NCI-H345 (cell line): ENCODE measurements at places on chromosomes 6 and 20.

DNA sequence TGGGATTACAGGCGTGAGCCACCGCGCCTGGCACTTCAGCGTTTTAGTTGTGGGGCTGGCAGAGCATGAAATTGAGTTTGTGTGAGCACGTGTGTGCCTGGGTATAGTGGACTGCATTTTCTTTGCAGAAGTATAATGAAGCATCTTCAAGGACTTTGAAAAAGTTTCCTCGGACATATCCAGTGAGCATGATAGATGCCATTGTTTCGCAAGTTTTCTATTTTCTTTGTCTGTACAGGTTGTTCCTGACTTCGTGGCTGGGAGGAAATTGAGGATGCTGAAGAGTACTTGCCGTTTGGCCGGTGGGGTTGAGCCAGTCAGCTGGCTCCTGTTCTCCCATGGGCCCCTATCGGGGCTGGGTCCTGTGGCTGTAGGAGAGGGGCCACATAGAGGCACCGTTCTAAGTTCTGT is 55.9 kb downstream of the RREB1 start:
- no peak for DNase-seq

- DNase-seq, result no peak
These were observed 46.1 kb upstream of the PRDM1 start for GRCh38 chr6:106039897-106040592.

DNA sequence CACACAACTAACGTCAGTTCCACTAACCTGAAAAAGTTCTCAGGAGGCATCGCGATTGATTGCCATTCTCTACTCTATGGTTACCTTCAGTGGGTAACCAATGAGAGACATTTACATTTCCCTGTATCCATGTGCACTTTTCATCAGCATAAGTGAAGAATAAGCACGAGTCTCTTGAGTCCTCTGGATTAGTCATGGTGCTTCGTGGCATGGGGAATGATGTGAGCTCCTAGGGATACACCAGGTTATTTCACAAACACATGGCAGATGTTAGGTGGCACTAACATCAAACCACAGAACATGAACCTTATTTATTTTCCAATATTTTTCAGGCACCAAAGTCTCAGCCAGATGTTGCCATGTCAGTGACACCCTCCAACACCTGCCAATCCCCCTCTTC is 64.0 kb downstream of the FYN start:
- DNase-seq, result no peak

DNA sequence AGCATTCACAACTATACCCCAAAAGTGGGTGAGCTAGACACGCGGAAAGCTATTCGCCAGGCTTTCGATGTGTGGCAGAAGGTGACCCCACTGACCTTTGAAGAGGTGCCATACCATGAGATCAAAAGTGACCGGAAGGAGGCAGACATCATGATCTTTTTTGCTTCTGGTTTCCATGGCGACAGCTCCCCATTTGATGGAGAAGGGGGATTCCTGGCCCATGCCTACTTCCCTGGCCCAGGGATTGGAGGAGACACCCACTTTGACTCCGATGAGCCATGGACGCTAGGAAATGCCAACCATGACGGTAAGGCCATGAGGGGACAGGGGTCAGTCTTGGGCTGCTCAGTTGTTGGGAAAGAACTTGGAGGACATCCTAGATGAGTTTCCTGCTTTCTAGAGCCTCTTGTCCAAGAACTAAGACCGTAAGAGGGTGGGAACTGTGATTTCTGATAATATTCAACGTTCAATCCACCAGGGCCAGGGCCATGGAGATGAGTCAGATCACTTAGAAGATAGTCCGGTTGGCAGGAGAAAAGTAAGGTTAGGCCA is 23.4 kb downstream of the MMP24OS start:
- DNase-seq, result no peak

- DNase-seq, result no peak
These were observed 43.1 kb upstream of the BEND6 start for GRCh38 chr6:56911847-56912246.

DNA sequence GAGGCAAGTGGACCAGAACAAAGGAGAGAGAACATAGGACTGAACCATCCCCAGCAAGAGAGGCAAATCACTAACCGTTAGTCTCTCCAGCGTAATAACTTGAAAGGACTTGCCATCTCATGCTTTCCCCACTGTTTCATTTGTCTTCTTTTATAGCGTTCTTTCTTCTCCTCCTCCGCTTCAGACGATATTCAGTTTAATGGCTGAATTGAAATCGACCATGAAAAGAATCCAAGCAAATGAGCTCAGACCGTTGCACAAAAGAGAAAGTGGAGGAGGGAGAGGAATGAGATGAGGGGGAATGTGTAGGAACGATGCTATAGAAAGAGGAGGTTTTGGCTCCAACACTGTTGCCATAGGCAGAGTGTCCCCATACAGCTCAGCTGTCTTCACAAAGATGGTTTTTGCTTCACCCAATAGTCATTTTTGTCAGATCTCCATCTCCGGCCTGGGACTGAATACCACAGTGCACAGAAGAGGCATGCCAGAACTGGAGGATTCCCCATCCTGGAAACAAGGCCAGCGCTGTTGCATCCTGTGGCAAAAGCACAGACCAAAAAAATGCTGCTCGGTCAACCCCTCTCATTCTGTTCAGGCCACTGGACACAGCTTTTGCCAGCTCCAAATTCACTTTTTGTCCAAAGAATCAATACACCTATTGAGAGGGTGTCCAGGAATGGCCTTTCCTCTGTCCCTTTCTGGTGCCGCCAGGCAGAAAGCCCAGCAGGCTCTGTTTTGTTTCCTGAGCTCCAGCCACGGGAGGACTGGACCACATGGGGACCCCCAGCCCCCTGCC is 176.1 kb downstream of the ID4 start:
- no peak for DNase-seq

- peak; percentile 84 for DNase-seq
These were observed 43.4 kb upstream of the SIRPG start for GRCh38 chr20:1700990-1701389.

DNA sequence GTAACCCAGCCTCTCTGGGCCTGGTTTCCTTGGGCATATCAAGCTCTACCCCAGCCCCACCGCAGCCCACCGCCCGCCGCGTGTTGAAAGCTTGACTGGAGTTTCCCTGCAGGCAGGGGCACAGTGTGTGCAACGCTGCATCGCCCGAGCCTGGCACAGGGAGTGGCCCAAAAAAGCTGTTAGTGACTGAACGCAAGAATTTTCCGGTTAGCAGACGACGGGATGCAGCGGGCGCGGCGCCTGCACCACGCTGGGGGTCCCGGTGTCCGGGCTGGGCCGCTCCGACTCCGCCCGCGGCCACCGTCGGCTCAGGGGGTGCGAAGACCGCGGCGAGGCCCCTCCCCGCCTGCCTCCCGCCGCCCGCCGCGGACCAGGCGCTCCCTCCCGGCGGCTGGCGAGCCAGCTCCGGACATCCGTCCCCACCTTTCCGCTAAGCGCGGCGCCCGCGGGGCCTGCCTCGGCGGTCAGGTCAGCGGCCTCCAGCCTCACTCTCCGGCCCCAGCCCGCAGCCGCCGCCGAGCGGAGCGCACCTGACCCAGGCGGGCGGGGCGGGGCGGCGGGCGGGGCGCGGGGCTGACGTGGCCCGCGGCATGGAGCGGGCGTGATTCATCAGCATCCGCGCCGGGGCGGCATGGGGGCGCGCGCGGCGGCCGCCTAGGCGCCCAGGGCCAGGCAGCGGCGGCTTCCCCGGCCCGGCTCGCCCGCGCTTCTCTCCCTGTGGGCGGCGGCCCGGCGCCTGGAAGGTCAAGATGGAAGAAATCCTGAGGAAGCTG is at the start of gene ARFGEF3:
Gene ARFGEF3 (plus strand): TSS at position 602 of the 773 bp plus-strand sequence. CDS start 148 bp downstream, at position 750.
- DNase-seq, result peak; percentile 76

DNA sequence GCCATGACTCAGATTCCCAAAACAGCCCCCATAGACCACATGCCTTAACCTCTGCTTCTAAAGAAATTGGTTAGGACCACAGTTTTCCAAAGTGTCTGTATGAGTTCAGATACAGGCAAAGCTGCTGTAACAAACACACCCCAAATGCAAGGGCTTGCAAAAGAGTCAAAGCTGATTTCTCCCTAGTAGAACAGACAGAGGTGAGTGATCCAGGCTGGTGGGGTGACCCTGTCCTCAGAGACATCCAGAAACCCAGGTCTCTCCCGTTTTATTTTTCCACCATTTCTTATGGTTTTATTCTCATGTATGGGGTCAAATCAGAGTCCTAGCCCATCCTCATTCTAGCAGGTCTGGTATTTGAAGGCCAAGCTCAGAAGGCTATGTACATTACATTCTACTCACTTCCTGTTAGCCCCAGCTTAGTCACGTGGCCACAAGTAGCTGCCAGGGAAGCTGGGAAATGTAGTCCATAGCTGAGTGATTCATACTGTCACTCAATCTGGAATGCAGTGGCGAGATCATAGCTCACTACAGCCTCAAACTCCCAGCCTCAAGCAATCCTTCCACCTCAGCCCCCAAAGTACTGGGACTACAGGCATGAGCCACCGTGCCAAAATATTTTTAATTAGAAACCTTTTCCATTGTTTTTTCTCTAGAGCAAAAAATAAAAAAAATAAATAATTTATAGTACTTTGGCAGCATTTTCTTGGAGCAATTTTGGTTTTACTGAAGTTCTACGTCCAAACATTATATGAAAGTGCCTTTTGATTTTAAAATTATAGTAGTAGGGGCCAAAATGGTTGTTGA is 175.2 kb downstream of the ZMYND8 start:
- no peak for DNase-seq

DNA sequence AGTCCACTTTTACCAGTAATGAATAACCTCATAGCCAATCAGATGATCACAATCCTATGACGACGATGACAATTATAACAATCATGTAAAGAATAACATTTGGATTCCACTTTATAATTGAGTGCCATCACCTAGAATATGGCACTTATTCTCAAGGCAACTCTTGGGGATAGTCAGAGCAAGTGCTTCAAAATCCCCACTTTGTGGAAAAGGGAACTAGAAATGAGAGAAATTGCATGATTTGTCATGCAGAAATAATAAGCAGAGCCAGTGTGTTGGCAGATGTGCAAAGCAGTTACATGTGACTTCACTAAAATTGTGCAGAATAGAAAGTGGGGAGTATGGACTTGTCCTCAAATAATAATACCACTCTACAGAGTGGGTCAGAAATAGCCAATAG is 41.3 kb downstream of the FRK start:
- no peak for DNase-seq

DNA sequence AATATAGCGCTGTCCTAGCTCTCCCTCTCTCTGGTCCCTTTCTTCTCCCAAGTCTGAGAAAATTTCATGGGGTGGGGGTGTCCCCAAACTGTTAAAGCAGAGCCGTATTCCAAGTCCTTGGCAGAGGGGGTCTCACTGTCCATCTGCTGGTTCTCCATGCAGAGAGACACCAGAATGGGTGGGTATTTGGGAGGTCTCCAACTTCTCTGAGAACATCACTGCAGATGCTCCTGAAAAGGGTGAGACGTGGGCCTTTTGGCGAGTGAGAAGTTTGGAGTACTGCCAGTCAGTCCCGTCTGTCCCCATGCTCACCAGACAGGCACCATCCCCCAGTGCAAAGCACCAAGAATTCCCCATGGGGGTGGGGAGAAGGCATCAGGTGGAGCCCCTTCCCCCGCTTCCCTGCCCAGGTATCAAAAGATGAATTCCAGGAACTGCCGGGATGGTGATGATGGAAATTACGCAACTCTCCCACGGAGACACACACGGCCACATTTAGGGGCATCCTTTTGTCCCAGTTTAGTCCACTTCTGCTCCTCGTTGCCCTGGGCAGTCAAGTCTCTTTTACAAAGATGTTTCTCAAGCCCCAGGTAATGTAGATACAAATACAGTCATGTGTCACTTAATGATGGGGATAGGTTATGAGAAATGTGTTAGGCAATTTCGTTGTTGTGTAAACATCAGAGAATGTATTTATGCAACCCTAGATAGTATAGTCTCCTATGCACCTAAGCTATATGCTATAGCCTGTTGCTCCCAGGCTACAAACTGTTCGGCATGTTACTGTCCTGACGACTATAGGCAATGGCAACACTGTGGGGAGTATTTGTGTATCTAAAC is 73.4 kb upstream of the SRSF6 start:
- no peak for DNase-seq

DNA sequence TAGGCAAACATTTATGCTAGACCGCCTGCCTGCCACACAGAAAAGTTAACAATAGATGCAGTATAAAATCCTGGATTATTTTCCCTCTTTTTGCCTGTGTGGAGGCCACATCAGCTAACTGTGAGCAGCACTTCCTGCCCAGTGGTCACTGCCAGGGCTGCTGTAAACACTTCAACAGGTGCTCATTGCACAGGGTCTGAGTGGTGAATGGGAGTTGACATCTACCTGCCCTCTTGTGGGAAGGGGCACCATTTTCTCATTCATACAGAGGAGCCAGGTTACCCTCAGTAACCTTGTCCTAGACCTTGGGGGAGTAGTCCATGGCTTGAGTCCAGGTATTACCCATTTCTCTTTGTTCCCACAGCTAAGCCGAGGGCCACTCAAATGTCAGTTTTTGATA is 235.3 kb downstream of the TMEM242 start:
- no peak for DNase-seq

GRCh38 chr6:16696496-16696895 is 64.8 kb downstream of the ATXN1 start:
- no peak for DNase-seq

DNA sequence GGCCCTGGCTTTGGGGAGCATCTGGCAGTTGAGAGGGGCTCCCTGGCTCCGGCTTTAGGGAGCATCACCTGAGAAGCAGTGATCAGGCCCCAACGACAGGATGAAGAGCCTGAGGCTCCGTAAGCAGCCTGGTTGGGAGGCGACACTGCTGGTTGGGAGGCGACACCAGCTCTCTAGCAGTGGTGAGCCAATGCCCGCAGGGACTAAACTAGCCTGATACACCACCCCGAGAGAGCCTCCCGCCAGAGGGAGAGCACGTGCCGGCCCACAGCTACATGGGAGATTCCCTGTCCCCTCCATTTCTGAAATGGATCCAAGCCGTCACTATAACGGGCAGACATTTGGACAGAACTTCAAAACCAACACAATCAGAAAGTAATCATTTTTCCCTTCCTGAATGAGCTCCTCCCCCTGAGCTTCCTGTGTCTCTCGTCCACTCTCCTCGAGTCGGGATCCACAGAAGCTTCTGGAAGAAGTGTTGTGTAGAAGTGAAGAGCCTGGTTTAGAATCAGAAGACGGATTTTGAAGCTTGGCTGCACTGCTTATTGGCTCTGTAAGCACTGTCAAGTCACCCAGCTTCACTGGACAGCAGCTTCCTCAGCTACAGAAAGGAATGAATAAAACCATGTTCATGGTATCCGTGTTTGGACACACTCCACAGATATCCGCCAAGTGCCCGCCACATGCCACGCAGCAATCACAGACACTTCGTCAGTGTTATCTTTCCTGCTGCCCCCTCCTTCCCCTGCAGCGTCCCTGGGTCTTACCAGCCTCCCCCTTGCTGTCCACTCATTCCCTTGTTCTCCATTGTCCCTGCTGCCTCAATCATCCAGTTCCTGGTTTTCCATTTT is 199.6 kb downstream of the TTLL2 start:
- DNase-seq, result no peak

GRCh38 chr6:11428895-11429294 is 108.7 kb upstream of the TMEM170B start:
- DNase-seq, result no peak

DNA sequence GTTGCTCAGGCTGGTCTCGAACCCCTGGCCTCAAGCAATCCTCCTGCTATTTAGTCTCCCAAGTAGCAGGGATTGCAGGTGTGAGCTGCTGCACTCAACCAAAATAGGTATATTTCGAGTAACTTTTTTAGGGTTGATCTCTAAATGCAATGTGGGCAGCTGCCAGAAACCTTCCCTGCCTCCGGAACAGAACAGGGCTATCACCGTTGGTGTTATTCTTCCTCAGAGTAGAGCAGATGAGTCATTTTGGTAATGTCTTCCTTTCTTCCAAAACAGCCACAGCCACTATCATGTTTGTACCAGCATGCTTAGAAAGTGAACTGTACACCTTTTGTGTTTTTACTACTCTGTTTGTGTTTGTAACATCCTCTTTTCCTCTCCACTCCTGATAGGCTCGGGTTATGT is 44.1 kb downstream of the SNX9 start:
- DNase-seq, result no peak

- no peak for DNase-seq
These were observed 194.2 kb downstream of the PRL start for GRCh38 chr6:22102671-22103070.
